ENCODE measurements at places on chromosomes 16 and 17.

GRCh38 chr16:85417156-85417860, 195.8 kb upstream of the GSE1 start:
- DNase-seq, result no peak

DNA sequence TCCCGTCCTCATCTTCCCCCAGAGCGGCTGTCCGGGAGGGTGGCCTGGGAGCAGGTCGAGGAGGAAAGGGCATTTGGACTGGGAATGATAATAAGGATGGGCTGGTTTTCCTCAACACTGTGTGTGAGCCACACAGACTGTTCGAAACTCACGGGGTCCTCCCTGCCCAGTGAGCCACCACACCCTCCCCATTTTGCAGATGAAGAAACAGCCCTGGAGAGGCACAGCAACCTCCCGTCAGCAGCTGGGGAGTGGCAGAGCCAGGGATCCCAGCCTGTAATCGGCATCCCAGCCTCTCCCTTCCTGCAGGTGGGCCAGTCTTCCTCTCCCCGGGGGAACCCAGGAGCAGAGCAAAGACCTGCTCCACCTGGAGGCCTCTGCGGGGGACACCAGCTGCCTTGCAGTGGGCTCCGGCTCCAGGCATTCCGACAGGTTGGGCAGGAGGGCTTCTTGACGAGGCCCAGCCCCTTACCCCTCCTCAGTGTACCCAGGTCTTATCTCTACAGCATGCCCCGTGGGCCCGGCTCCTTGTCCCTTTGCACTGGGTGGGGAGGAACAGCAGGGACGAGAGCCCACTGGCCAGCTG, 23.8 kb downstream of the ENGASE start:
- DNase-seq, result no peak

DNA sequence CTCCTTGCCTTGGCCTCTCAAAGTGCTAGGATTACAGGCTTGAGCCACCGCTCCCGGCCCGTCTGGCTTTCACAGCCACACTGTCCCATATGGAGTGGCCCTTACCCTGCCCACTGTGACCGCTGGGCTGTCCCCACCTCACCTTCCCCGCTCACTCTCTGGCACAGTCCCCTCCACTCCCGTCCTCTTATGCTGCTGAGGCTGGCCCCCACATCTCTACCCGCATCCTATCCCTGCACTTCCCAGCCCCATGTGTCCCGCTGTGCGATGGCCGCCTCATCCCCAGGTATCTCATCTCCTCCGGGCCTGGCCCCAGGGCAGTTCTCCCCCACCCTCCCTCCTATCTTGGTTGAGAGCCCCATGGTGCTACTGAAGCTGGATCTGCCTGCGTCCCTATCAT, 93.2 kb downstream of the PGS1 start:
- no peak for DNase-seq

GRCh38 chr16:88781140-88782077, 3.6 kb downstream of the PIEZO1 start:
- DNase-seq, result no peak

DNA sequence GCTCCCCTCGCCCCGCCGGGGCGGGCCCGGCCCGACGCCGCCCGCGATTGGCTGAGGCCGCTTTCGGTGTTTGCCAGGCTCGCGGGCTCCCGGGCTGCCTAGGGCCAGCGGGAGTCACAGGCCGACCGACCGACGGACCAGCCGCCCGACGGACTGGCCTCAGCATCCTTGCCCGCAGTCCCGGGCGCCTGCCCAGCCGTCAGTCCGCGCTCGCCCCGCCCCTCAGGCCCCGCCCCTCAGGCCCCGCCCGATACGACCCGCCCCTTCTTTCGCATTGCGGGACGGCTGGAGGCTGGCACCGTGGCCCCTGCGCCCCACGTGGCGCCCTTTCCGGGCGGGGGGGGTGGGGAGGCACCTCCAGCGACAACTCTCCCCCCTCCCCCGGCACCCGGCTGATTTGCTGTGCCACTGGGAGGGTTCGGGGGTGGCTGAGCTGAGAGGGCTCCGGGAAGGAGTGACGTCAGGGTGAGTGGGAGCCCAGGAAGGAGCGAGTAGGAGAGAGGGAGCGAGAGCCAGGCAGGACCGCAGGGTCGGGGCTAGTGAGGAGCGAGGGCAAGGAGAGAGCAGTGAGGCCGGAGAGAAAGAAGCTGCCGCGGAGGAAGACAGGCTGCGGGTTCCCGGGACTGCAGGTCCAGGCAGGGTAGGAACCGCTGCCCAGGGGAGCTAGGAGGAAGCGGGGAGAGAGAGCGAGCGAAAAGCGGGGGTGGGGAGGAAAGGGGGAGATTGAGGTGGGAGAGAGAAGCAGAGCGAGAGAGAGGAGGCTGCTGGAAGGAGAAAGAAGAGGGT, at the start of gene ASPHD1:
ASPHD1 (plus strand) TSS at position 387 of the 786 bp plus-strand sequence. CDS start 484 bp downstream, outside the sequence.
- DNase-seq, result peak; percentile 35

DNA sequence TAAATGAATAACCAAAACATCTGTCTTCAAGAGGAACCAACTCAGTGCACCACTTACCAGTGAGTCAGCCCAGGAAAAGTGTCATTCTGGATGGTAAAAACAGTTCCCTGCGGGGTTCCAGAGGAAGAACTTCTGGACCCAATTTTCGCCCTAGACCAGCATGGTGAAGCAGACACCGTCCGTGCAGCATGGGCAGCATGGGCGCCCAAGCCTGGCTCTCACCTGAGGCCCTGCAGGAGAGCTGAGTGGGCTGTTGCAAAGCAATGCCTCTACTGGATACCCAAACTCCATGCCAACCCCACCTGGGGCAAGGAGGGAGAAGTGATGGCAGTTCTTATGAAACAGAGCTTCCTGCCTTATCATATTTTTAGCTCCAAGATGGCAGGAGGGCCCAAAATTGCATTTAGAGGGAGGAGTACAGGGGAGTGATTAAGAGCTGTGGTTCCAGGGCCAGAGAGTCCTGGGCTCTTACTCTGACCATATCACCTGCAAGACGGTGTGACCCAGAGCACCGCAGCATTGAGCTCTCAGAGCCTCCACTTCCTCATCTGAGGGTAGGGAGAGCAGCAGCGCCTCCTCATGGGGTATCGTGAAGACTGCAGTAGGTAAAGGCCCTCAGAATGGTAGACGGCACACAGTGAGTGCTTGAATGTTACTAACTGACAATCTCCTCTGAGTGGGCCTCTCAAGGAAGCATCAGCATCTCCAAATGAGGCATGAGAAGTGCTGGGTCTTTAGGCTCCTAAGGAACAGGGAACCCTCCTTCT, 16.6 kb upstream of the INPP5K start:
- DNase-seq, result no peak

GRCh38 chr16:54442864-54443263, 156.3 kb upstream of the IRX3 start:
- no peak for DNase-seq

DNA sequence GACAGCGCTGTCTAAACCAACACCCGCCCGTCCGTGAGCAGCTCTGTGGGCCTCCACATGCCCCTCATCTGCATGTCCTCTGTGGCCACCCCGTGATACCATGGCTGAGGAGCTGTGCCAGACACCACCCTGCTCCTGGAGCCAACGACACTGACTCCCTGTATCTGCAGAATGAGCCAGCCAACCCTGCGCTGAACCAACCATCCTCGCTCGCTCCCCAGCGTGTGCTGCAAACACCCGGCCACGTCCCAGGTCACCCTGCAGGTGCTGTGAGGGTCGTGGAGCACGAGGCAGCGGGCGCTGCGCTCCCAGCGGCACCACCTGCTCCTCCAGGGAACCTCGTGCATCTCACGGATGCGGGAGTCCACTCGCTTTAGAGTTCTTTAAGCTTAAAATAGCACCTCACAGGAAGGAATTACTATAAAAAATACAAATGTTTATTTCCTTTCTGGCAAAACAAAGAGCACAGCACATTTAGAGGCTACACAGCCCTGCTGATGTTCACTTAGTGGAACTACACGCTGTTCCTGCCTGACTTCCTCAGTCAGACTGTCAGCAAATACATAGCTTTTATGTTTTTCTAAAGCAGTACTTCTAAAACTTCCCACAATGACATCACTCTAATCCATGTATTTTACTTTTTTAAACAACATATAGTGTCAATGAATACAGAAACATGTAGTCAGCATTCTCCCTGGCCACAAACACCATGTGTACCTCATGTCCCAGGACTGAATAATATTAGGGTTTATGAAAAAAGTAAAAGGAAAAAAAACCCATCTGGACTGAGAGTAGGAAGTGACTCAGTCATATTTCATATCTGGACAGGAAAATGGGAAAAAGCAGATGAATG, 43.5 kb downstream of the MAP1LC3B start:
- peak; percentile 86 for DNase-seq

GRCh38 chr16:27427538-27427937, 25.6 kb downstream of the IL21R start:
- no peak for DNase-seq

GRCh38 chr17:63478814-63479494, 2.1 kb downstream of the ACE start:
- DNase-seq, result peak; percentile 77

DNA sequence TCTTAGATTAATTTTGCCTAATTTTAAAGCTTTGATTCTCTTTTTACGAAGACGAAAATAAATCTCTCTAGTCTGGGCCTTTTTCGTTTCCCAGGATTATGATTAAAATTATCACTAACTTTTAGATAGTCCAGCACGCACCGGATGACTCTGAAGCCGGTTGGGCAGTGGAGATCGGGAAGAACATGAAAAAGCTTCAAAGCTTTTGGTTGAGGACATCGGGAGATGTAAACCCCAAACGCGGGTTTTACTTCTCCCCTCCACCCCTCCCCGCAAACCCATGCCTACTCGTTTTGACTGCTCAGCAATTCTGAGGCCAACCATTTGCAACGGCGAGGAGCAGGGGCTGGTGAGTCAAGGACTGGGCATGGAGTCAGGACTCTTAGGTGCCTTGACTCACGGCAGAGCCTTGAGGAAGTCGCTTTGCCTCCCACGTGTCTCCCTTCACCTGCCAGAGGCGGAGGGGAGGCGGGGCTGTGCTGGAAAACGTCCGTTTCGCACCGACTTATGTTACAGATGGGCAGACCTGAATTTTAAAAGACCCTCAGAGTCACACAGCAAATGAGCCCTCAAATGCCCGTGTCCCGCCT, 989 bp upstream of the DUSP14 start:
- no peak for DNase-seq

DNA sequence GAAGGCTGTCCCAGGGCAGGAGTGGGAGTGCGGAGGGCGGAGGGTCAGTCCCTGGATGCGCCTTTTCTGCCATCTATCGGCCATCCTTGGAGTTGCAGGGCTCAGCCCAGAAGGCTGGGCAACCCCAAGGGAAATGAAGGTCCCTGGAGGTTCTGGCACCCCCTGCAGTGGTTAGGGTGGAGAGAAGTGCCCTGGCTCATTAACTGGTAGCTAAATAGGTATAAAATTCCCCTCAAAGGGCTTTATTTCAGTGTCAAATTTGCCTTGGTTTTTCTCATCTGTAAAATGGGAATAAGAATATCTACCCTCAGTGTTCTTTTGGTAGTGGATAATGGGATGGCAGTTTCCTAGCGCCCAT, 22.4 kb downstream of the C17orf75 start:
- peak; percentile 30 for DNase-seq

DNA sequence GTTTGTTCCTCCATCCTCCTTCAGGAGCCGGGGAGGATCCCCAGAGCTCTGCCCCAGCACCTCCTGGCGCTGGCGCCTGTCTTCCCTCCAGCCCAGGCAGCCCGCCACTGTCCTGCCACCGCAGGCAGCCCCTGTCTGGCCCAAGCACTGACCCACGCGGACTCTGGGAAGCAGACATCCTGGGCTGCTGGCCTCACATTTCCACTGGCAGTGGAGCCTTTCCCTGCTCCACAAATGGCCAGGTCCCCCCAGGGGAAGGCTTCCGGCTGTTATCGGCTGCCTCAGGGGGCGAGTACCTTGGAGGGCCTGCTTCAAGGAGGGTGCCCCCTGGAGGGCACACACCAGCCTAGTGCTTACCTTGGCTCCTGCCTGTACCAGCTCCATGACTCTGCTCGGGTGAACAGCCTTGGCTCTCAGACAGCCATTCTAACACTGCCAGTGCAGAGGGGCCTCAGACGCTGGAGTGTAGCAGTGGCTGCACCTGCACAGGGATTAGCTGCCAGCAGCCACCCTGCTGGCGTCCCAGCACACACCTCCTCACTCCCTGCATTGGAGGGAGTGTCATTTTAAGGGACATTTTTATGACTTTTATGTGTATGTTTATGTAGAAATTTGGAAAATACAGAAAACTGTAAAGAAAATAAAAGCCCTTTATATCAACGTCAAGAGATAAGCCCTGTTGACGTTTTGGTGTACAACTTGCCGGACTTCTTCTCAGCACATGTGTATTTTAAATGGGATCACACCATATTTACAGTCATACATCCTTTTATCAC, 21.0 kb downstream of the ACE start:
- DNase-seq, result no peak

DNA sequence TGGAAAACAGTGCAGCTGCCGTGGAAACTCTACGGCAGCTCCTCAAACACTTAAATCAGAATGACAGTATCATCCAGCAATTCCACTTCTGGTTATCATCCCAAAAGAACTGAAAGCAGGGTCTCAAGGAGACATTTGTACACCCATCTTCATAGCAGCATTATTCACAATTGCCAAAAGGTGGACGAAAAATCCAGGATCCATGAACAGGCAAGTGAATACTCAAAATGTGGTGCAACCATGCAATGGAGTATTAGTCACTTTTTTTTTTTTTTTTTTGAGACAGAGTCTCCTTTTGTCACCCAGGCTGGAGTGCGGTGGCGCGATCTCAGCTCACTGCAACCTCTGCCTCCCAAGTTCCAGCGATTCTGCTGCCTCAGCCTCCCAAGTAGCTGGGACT, 10.6 kb upstream of the AATK start:
- DNase-seq, result no peak

DNA sequence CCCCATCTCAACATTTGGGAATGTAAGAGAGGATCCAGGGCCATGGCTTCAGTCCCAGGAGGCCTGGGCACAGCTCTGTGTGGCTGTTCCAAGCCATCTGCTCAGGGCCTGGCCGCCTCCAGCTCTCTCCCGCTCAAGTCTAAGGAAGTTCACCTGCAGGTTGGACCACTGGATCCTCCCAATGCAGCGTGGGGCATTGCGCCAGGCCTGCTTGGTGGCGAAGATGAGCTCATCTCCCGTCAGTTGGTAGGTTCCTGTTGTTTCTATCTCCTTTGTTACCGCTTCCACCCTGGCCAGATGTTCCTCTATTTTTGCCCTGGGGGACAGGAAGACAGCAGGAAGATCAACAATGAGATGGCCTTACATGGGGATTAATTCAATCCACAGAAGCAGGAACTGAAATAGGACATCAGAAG, 17.5 kb downstream of the NOS2 start:
- DNase-seq, result no peak

GRCh38 chr17:787641-788221, 5.6 kb downstream of the MRM3 start:
- no peak for DNase-seq

DNA sequence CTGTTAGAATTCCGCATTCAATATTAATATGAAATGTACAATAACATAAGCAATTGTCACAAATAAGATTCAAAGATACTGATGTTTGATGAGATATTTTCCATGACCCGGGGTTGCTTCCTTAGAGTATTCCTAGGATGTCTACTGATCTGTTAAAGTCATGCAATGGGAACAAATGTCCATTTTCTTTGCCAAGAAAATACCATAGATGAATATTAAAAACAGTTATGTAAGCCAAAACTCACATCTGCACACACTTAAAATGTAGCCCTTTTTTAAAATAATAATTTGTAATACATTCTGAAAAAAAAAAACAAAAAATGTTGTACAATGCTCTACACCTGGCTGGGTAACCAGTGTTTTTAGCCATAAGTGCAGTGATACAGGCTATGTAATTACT, 259.4 kb upstream of the AXIN2 start:
- DNase-seq, result no peak
